ENCODE measurements at places on chromosomes 2 and 18.

DNA sequence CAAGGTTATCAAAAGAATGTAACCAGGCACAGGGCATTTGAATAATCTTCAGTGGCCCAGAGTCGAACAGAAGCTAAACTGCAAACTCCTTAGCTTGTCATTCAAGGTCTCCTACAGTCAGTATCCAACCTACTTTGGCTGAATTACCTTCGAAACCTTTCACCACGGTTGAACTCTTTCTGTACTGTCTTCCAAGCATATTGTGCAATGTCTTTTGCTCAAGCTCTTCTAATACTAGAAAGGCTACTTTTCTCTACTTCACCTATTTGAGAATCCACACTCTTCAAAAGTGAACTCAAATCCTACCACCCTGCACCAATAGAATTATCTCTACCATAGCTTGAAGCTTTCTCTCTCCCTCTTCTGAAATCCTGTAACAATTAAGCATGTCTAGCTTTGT, 142.9 kb downstream of the NR4A2 start:
- no peak for DNase-seq

DNA sequence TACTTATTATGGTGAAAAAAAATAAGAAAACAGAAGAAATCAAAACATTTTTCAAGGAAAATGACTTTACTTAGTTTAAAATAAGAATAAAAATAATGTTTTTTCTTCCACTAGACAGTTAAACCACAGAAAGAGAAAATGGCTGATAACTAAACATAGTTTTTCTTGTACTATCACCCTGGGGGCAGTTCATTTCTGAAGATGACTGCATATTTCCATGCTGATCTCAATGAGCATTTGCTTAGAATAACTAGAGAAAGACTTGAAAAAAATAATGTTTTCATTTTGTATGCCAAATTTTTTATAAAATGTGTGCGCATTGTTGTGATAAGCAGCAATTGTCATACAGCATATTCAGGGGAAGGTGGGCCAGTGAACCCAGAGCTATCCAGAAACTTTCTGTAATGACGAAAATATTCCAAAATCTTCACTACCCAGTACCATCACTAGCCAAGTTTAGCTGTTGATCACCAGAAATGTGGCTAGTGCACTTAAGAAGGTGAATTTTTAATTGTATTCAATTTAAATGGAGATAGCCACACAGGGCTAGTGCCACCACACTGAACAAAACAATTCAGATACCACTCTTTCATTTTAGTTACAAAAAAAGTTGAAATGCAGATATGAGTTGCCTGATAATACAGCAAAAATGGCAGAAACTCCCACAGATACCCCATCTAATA, 513.4 kb upstream of the NETO1 start:
- no peak for DNase-seq

DNA sequence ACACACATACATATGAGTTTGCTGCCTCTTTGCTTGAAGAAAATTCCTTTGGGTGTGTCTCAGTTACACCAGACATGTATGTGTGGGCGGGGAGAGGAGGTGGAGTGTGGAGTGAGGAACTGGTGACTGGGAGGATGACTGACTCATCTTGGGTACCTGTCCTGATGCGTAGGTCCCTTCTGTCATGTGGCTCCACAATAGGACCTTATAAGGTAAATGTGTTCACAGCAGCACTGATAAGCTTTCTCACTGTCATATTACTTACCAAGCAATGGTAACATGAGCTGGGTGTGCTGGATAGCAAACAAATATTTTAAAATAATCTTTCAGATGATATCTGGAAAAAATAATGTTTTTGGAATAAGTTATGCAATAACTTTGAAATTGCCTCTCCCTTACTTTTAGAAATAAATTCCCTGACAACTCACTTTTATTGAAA, 45.1 kb downstream of the SLC9A2 start:
- DNase-seq = peak; percentile 15

GRCh38 chr2:153214337-153214736, 264.2 kb downstream of the RPRM start:
- no peak for DNase-seq

DNA sequence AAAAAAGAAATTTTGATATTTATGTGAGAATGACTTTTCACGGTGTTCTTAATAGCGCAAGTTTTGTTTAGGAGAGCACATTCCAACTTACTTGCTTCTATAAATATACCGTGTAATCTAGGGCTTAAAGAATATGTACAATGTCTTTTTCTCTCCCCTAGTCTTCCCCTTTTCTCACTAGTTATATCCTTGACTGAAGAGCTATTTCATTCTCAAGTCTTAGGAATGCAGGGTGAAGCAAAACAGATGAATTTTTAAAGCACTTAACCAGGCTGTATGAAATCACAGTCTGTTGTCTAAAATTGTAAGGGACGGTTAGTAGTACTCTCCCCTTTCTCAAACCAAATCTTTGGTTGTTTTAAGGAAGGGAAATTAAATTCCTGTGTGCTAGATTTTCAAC, 29.6 kb upstream of the SLC30A6 start:
- no peak for DNase-seq

DNA sequence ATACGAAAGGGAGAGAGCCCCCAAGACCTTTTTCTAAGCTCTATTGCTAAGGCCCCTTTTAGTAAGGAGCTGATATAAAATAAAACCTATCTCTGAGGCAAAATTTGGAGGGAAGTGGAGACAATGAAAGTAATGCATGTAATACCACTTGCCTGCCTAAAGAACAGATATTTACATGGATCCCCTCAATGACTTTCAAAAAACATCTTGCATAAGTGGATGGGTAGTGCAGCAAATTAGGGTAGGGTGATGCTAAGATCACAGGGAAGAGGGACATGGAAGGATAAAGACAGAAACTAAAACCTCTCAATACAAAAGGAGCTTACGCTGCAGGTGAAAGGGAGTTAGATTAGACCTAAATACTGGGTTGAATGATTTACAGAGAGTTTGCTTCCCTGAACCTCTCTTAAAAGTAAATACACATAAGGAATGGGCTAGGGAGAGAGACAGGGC, 1.1 kb downstream of the ZNF513 start:
- DNase-seq = no peak

DNA sequence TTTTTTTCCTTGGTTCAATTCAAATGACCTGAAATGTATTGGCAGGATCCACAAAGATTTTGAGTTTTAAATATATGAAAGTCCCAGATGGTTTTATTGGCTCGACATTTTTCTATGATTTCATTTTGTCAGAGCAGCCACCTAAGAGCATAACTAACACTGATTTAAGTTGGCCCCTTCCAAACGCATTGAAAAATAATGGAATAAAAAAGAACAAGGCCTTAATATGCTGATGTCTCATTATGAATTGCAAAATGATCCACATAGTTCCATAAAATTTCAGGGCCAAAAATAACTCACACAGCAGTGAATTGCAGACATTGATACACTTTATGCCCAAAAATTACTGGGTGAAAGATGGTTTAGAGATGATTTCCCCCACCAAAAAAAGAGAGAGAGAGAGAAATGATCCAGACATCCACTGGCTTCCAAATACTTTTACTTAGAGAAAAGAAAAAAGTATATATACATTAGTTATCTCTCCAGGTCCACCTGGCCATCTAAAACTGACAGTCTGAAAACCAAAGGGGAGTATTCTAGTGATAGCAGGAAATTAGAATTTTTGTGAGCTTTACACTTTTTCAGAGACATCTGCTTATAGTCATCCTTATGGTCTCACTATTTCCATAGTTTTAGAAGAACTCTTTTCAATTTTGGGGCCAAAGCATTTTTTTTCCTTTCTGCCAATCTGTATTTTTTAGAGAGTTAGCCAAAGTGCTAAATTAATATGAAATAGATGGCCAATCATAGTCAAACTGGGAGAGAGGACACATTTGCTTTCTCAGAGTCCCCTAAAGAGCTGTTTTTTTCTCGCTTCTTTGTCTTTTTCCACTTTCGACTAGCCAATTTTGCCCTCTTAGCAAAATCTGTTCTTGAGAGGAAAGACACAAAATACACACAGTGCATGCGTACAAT, 213.5 kb upstream of the RND3 start:
- no peak for DNase-seq

DNA sequence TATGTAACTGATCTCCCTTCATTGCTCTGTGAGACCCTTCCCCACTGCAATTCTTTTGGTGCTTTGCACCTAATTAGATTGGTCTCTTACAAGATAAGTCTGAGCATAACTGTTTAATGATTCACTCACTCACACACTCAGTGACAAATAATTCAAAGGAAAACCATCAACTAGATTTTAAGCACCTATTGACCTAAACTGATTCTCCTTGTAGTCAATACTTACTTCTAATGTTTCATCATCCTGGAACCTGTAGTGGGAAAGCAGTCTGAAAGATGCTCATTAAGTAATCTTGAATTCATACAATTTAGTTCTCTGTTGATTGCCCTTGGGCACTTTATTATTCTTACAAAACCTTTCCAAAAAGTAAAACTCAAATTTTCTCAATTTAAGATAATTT, 74.3 kb upstream of the COL5A2 start:
- DNase-seq = no peak

DNA sequence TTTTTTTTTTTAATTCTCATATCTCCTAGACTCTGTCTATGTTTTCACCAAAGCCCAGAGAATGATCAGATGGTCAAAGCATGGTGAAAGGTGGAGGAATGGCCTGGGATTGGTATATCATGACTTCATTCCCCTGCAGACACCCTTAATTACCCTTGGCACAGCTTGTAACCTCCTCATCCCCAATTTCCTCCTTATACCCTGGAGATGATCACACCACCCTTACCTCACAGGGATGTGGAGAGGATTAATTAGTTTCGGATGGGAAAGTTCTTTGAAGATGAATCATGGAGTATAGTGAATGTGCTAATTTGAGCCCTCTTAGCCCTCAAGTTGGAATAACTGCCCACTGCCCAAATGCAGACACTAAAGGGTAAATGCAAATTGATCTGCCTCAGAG, 138.0 kb upstream of the LYPD6 start:
- DNase-seq = no peak

GRCh38 chr2:39497082-39497801, 60.2 kb upstream of the MAP4K3 start:
- no peak for DNase-seq

- no peak for DNase-seq
Observed at GRCh38 chr2:203170502-203170901, 68.3 kb upstream of the CYP20A1 start.

DNA sequence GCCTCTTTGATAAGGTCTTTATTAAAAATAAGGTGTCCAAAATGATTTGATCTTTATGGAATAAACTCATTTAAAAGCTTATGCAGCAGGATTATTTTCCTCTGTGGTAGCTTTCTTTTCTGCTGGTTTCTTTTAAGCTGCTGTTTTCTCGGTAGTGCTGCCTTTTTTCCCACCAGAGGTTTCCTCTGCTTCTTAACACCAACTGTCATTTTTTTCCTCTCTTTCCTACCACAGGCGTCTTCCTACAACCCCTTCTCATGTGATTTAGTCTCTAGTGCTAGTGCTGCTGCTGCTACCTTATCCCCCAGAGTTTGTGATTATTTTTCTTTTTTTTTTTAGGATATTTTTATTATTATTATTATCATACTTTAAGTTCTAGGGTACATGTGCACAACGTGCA, 102.1 kb upstream of the PGAP1 start:
- DNase-seq = no peak

DNA sequence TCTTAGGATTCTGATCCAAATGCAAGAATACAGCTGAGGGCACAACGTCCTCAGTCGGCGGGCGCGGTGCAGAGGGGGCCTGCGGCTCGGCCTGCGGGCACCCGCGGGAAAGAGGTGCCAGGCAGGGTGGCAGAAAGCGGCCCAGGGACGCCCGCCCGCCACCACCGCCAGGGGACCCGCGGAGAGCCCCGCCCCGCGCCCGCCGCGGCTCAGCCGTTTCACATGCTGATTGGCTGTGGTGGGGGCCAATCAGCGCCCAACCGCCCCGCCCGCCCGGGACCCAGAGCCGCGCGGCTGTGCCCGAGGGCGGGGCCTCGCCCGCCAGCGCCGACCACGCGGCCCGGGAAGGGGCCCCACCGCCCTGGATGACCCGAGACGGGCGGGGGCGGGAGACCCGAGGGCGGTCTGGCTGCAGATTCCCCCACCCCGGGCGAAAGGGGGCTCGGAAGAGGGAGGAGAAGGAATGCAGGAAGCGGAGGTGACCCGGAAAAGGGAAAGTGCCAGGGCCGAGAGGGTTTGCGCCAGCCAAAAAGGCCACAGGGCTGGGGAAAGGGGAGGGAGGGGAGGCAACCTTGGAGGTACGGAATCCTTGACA, 8.0 kb downstream of the IRS1 start:
- no peak for DNase-seq

DNA sequence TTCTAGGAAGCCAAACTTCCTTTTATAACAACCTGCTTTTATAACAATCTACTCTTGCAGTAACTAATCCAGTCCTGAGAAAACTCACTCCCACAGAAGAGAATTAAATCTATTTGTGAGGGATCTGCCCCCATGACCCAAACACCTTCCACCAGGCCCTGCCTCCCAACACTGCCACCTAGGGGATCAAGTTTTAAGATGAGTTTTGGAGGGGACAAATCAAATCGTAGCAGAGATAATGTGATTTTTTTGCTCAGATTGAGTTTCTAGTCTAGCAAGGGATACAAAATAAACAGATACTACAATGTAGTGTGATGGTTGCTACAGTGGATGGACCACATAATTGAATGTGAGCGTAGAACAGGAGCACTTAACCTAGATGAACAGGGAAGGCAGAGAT, 52.2 kb downstream of the NCOA1 start:
- DNase-seq = no peak

DNA sequence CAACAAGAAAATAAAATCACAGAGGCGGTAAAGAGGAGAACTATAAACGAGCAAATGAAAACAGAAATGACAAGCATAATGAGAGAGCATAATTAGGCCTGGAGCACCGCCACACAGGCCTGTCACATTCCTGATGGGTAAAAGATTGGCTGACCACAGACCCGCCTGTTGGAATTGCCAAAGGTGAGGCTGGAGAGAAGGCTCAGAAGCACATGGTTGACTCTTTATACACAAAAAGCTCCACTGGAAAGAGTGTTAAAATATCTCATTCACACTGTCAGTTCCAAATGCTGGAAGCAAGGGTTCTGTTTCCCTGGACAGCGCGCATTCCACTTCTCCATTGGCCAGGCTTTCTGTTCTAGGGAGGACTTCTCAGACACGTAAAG, 5.9 kb upstream of the LGALSL start:
- no peak for DNase-seq

GRCh38 chr2:171432206-171432968, 1.4 kb downstream of the METTL8 start:
- DNase-seq = no peak

- DNase-seq = no peak
Observed at GRCh38 chr2:196088203-196088602, 19.6 kb upstream of the DNAH7 start.

GRCh38 chr2:204129591-204130294, 193.2 kb downstream of the ICOS start:
- DNase-seq = no peak

DNA sequence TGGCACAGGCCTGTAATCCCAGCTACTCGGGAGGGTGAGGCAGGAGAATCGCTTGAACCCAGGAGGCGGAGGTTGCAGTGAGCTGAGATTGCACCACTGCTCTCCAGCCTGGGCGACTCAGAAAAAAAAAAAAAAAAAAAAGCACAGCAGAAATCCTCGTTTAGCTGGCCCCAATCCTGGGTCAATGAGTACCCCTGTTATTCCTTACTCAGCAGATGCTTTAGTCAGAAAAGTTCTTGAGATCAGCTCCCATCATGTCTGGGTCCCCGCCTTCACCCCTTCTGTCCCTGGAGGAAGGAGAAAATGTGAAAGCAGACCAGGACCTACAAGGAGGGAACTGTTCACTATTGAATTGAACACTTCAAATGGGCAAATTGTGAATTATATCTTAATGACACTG, 16.4 kb upstream of the KCNG3 start:
- DNase-seq = no peak
